Epithelial cell of esophagus (primary cell): ENCODE measurements at places on chromosomes 5 and 9.
A peak's percentile ranks its signal among the peaks of the same experiment; 100 is the strongest.

DNA sequence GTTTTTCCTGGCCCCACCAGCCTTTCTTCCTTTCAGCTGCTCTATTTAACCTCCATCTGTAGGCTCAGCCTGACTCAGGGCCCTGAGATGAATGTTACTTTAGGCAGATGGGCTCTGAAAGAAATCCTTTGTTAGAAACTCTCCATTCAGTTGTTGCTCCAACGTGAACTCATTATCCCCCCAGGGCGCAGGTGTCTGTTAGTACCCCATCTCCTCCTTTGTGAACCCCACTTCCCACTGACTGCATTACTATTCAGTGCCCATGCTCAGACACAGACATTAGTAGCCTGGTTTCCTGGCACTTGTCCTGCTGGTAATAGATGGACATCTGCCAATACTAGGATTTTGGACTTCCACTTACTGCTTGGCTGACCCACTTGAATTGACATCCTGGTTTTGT, 1271.6 kb downstream of the PTPRD start:
- DNase-seq, result no peak

DNA sequence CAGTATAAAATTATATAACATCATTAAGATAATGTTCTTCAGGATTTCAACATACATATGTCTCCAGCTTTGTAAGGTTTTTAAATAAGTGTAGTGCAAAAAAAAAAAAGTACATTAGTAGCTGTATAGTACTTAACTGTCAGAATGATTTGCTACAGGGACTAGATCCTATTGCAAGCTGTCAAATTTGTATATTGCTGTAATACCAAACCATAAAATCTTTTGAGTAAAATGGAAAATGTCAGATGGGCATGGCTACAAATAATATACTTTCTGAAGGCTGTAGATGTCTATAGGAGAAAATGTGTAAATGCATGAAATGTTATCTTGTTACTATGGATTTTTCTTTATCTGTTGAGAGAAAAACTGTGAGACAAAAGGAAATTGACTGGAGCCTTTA, 298.5 kb downstream of the KDM4C start:
- no peak for DNase-seq

DNA sequence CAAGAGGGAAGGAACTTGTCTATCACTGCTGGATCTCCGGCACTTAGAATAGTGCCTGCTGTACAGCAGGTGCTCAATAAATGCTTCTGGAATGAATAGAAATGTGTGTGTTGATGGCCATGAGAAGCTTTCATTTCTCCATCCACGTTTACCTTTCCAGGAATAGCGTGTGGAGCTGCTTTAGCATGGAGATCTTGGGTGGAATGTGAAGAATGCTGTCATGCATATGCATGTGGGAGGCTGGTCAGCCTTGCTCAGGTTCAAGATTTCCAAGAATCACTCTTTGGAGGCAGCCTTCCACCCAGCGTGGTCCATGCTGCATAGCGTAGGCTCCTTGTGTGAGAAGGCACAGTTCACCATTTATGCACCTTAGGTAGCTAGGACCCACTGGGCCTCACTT, 19.2 kb downstream of the COL15A1 start:
- DNase-seq, result no peak

GRCh38 chr5:179860301-179860700, 1.7 kb upstream of the MRNIP start:
- no peak for DNase-seq

DNA sequence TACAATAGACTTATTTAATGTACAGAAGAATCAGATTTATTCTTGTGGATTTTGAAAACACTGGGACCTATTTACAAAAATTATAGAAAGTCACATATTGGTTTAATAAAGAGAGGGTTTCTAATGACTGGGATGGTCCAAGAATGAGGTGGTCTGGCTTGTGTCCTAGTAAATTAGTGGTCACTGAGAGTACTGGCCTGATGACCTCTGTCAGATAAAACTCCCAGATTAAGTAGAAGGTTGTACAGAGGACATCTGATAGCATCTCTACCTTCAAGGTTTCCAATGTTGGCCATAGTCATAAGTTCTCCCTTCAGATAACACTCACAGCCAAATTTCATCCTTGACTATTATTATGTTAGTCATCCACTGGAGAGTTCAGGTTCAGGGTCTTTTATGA, 692.9 kb downstream of the MTRR start:
- DNase-seq, result no peak

DNA sequence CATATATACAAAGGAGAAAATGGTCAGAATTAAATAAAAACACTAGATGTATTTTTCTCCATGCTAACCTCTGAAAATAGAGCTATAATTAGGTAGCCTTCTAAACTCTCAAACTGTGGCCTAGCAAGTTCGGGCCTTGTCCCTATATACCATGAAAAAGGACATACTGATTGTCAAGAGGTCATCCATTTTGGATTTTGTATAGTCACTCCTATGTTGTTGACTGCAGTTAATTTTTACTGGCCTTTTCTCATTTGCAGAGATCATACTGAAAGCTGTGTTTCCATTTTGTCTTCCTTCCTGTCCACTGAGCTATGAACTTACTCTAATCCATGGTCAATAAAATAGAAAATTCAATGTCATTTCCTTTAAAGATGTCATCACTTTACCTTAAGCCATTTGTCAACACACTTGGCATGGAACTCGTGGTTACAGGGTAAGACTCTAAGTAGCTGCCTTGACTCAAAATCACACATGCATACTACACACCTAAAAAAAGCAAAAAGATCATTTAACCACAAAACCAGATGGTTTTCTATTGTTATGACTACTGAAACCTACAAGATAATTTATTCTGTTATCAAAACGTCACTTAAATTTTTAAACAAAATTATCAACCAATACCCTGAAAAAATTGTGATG, 58.0 kb downstream of the RNF38 start:
- DNase-seq, result no peak

DNA sequence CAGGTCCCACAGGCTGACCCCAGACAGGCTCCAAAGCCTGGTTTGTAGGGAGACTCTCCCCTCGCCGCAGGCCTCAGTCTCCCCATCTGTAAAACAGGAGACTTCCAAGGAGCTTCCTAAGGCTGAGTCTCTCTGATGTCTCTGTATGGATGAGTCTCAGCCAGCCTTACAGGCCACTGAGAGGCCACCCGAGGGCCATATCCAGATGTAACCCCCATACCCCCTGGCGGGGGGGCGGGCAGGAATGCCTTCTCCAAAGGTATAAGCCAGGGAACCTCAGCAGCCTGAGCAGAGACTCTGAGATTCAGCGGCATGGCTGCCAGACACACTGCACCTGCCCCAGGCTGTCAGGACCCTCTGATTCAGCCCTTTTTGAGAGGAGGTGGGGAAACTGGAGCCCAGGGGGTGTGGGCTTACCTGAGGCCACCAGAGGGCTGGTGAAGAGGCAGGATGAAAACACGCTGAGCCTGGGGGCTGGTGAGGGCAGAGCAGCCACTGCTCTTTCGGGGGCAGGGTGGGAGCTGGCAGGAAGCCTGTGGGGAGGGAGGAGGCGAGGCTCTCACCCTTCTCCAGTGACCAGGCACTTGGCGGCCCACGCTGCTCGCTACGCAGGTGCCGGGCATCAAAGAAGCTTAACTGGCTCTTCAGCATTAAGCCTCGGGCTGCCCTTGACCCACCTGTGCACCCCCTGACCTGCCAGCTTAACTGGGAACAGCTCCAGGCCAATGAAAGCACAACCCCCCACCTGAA, 5.5 kb upstream of the SUSD3 start:
- no peak for DNase-seq

DNA sequence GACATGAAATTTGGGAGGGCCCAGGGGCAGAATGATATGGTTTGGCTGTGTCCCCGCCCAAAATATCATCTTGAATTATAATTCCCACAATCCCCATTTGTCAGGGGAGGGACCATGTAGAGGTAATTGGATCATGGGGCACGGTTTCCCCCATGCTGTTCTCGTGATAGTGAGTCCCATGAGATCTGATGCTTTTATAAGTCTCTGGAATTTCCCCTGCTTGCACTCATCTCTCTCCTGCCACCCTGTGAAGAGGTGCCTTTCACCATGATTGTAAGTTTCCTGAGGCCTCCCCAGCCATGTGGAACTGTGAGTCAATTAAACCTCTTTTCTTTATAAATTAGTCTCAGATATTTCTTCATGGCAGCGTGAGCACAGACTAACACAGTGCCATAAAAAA, 11.3 kb downstream of the FBXO10 start:
- DNase-seq, result no peak

DNA sequence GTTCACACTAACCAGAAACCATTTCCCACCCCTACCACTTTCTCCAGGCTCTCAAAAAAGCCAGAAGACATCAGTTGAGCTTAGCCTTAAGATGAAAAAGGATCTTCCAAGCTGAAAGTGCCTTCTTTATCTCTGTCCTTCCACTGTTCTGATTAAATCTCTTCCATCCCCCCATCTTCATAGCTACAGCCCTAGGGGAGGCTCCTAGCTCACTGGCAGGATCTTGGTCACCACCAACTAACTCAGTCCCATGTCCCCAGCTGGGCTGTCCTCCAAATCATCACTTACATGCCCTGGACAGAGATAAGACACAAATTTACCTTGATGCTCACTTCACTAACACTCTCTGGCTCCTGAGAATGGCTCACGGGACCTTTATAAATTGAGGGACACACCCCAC, 14.3 kb downstream of the LCP2 start:
- DNase-seq, result no peak

DNA sequence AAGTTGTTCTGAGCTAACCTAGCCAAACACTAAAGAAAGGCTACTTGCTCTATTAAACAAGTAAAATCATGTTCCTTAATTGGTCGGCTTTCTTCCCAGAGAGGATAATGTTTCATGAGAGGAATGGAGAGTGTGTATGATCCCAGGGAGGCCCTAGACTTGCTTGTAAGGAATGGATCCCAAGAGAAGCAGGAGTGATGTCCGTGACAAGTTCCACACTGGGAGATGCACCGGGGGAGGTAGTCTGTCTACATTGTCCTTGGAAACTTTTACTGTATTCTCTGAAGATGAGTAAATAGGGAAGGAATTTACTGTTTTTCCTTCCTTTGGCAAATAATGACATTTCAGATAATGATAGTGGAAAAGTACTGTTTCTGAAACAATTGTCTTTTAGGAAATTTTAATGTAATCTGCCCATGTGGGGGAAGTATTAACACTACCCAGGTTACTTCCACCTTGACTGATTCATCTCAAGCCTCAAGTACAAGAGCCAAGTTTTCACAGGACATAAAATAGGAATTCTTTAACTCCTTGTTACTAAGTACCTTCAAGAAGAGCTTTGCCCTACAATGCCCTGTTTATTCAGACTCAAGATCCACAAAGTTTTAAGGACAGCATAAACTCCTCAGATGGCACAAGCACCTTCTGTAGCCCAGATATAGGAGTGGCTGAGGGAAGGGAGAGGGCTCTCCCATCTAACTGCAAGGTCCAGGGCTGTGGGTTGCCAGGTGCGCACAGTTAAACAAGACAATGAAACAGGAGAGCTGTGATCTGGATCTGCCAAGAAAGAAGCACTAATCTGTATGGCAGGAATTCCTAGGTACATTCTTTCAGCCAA, 152.1 kb downstream of the GNA14 start:
- peak; percentile 15 for DNase-seq

- DNase-seq, result no peak
Observed at GRCh38 chr5:139577689-139578290, 16.7 kb downstream of the UBE2D2 start.

- DNase-seq, result no peak
Observed at GRCh38 chr5:107469064-107469463, 201.7 kb downstream of the EFNA5 start.

GRCh38 chr5:36713541-36713940, 107.1 kb downstream of the SLC1A3 start:
- no peak for DNase-seq

GRCh38 chr5:2997179-2997578, 245.7 kb upstream of the IRX2 start:
- no peak for DNase-seq

- peak; percentile 70 for DNase-seq
Observed at GRCh38 chr5:98050583-98050982, 722.9 kb upstream of the RGMB start.

- peak; percentile 53 for DNase-seq
Observed at GRCh38 chr9:74255489-74255984, 241.6 kb upstream of the RORB start.

DNA sequence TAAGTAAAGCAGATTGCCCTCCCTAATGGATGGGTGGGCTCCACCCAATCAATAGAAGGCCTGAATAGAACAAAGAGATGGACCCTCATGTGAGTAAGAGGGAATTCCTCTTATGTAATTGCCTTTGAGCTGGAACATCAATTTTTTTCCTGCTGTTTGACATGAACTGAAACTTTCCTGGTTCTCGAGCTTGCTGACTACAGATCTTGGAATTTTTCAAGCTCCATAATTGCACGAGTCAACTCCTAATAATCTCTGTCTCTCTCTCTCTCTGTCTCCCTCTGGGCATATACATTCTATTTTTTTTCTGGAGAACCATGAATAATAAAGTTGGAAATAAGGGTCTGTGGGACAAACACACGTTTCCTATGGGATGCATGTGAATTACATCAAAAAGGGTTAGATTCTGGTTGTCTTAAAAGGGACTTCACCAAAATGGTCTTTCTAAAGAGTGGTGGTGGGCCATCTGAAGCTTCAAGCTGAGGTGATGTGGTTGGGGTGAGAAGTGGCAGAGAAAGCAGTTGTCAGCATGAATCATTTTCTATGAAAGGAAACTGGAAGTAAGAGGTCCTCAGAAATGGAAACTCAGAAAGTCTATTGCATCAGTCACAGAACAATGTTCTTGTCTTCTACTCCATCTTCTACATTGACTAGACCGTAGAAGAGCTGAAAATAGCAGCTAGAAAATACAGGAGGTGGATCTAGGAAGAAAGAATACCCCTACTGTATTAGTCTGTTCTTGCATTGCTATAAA, 47.0 kb upstream of the HOMER1 start:
- DNase-seq, result peak; percentile 58

- DNase-seq, result peak; percentile 6
Observed at GRCh38 chr5:926417-927171, 33.9 kb downstream of the TRIP13 start.

DNA sequence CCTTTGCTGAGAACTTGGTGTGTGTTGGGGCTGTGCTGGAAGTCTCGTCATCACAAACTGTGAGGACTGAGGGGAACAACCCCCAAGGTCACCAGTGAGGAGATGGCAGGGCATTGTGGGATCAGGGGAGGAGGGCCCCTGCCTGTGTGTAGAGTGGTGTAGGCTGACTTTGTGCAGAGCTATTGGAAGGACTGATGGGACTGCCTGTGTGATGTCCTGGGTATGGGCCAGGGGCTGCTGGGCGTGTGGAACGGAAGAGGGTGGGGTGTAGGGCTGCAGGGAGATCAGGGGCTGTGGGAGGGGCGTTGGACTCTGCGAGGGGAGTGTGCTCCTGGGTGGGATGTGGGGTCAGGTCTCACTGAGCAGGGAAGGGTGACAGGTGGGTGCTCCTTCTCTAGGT, 3.6 kb downstream of the WNK2 start:
- no peak for DNase-seq
